HAP-1 (cell line): ENCODE measurements at places on chromosomes 2 and 18.

DNA sequence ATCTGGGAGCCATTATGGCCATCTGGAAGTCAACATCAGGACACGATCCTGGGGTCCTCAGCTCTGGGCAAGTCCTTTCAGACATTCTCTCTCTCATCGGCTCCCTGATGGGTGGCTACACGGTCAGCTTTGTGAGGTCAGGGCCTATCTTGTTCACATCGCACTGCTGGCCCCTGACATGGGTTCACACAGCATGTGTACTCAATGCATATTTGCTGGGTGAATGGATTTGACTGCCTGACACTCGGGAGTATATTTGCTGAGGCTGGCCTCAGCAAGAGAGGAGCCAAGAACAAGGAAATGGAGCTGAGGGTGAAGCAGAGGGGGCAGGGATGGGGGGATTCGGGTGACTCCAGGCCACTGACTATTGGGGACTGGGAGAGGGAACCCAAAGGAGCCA, 50.5 kb downstream of the SLC4A5 start:
- no peak for DNase-seq

DNA sequence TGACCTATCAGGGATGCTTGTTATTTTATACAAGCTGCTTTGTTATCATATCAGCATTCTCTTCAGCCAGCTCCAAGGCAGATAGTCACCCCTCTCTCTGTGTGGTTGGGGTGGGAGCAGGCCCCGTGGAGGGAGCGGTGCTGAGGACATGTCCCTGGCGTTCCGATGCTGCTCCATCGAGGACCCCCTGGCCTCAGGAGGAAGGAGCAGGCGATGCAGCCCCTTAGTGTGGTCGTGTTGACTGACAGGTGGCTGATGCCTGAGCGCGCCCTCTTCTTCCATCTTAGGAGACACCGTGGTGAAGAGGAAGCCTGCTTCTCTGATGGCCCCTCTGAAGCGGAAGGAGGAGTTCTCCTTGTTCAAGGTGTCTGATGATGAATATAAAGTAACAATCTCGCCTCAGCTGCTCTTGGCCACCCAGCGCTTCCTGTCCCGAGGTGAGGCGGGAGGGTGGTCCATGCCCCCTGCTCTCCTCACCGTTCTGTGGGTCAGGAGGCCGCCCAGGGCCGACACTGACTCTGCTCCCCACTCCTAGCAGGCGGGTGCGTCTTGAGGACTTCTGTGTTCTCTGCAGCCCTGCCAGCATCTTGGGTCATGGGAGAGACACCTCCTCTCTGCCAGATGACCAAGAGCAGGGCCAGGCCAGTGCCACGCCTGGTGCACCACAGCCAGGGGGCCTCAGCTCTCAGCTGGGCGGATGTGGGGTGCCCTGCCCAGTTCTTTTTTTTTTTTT, 10.6 kb downstream of the CNNM3 start:
- no peak for DNase-seq

DNA sequence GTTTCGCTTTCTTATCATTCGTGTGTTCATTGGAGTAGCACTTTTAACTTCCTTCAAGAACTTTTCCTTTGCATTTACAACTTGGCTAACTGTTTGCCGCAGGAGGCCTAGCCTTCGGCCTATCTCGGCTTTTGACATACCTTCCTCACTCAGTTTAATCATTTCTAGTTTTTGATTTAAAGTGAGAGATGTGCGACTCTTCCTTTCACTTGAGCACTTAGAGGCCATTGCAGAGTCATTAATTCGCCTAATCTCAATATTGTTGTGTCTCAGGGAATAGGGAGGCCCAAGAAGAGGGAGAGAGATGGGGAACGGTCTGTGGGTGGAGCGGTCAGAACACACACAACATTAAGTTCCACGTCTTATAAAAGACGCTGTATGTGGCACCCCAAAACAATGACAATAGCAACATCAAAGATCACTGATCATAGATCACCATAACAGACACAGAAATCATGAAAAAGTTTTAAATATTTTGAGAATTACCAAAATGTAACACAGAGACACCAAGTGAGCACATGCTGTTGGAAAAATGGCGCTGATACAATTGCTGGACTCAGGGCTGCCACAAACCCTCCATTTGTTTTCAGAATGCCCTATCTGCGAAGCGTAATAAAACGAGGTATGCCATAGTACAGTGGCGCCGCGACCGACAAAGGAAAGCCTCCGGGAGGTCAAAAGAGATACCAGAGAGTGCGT, 553 bp downstream of the TIGD1 start:
- DNase-seq, result no peak

- DNase-seq, result no peak
Measured at GRCh38 chr18:76958692-76959341, 136.5 kb downstream of the ZNF236 start.

DNA sequence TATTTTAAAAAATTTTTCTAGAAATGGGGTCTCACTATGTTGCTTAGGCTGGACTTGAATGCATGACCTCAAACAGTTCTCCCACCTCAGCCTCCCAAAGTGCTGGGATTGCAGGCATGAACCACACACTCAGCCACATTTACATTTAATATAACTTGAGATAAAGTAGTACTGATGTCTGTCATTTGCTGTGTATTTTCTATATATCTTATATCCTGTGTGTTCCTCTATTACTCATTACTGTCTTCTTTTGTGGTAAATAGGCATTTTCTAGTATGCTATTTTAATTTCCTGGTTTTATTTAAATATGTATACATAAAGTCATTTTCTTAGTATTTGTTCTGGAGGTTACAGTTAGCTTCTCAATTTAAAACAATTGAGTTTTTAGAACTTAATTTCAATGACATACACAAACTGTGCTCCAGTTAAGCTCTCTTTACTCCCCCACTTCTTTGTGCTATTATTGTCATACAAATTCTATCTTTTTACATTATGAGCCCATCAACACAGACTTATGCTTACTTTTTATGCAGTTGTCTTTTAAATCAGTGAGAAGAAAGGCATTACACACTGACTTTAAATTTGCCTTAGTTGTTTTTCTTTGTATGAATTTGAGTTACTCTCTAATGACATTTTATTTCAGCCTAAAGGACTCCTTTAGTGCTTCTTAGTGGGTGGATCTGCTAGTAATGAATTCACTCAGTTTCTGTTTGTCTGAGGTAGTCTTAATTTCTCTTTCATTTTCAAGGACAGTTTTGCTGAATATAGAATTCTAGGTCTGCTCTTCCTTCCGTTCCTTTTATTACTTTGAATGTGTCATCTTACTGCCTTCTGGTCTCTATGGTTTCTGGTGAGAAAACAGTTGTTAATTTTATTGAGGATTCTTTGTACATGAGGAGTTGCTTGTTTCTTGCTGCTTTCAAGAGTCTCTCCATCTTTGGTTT, 6.2 kb upstream of the INPP4A start:
- no peak for DNase-seq

DNA sequence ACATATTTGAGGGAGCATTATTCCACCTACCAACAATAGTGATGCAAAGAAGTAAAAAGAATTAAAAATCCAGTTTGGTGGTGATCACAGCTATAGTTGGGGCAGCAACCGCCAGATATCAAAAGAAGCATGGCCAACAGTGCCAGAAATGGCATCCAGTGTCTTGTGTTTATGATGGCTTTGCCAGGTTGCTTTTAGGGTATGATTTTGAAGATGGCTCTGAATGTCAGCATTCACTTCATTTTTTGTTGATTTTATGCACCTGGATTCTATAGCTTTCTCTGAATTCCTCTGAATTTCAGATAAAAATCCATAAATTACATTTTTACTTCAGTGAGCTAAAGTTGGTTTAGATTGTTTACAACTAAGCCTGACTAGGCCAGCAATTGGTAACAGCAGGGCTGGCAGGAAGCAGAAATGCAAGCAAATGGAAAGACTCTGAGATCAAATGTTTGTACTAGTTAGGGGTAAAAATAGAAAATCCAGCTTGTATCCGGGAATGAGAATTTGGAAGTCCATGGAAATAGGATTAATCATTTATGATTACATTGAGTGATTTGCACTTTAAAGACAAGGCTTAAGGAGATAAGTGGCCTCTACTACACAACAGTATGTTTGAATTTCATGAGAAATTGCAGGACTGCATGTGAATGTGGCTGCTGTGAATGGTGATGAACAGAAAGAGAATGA, 40.4 kb downstream of the COL3A1 start:
- DNase-seq, result no peak

DNA sequence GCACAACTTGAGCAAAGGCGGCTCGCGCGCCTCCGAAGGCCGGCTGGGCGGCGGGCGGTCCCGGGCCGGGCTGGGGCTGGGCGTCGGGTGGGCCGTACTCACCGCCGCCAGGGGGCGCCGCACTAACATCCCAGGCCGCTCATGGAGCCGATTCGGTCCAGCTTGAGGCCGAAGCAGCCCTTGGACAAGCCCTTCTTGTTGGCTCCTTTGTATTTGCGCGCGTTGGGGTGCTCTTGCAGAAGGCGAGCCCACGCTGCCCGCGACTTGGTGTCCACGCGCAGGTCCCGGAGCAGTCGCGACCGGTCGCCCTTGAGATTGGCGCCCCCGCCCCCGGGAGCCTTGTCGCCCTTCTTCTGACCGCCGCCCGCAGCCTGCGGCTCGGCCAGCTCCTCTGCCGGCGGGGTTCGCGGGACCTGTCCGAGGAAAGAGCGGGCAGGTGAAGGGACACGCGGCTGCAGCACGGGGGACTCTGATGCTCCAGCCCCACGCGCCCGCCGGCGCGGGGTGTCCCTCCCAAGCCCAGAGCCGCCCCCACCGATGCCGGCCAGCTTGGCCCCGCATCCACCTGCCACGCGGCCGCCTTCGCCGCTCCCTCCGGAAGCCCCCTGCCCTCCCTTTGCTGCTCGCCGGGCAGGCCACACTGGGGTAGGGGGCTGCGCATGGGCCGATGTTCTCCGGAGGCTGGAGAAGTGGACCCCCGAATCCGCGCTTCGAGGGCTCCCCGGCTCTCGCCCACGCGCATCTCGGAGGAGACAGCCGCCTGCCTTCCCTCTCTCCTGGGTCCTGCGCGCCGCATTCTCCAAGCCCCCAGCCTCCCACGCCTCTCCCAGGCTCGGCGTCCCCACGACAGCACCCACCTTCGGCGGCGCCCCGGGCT, 655 bp downstream of the NPPC start:
- peak; percentile 60 for DNase-seq

GRCh38 chr2:102060047-102060446, 68.3 kb downstream of the IL1R2 start:
- no peak for DNase-seq

- no peak for DNase-seq
Measured at GRCh38 chr2:42076357-42077225, 28.8 kb downstream of the PKDCC start.

DNA sequence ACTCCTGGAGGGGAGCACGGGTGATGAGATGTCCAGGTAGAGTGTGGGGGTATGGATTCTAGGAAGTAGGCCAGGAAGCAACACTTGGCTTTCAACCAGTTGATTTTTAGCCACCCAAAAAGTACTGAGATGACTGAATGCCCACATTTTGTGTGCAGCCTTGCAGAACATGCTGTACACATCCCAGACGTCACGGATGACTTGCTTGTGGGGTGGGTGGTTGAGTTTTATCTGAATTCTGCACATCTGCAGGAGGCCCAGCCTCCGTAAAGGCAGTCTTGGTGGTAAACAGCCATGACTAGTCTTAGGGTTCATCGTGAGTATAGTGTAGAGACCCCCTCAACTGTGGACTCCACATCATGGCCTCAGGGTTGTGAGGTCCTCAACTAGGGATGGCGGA, 53.3 kb upstream of the CCDC195 start:
- no peak for DNase-seq

DNA sequence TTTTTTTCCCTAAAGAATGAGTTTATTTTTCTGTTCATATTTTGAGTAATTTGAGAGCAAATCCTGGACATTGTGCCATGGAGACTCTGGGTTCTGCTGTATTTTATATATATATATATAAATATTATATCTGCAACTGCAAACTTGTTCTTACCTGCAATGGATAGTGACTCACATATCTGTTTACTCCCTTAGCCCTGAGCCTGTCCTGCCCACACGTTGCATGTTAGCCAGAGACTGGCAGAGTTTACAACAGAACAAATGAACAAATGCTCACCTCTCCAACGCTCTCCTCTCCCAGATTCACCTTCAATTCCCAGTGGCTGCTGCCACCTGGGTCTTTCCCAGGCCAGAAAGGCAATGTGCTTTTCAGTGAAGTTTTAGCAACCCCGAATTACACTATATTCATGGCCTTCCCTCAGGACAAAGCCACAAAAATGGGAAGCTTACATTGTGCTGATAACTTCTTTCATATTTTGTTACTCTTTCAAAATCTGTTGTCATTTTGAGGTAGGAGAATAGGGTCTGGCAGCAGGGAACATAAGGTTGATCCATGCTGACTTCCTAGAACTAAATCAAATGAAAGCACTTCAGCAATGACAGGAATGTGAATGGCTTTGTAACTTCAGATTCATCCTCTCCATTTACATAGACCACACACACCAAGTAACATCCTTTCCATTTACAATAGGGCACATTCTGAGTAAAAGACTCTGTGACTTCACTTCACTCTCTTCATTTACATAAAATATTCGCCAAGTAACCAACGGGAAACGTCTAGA, 105.4 kb upstream of the FAM110C start:
- DNase-seq, result no peak

- DNase-seq, result no peak
Measured at GRCh38 chr2:36380624-36381481, 25.3 kb downstream of the CRIM1 start.

GRCh38 chr2:179024445-179024844, 25.5 kb downstream of the CCDC141 start:
- no peak for DNase-seq

GRCh38 chr2:200863782-200864175, 679 bp downstream of the CLK1 start:
- peak; percentile 28 for DNase-seq

- no peak for DNase-seq
Measured at GRCh38 chr2:9238591-9239326, 32.1 kb downstream of the ASAP2 start.

- DNase-seq, result no peak
Measured at GRCh38 chr2:230865307-230865765, 594 bp downstream of the ITM2C start.

GRCh38 chr2:152078662-152079061, 20.2 kb downstream of the CACNB4 start:
- no peak for DNase-seq

DNA sequence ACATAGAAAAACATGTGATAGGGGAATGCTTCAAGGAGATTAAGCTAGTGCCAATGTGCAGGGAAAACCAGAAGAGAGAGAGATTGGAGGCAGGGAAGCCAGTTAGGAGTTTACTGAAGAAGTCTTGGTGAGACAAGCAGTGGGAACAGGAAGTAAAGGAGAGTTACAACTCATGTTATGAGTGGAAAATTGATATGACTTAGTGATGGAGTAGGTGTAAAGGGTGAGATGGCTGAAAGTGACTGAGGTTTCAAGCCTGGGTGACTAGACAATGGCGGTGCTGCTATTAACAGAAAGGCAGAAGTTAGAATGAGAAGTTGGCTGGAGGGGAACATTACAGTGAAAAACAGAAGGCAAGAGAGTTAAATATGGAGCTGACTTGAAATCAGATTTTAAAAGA, 16.5 kb downstream of the DOK1 start:
- no peak for DNase-seq

DNA sequence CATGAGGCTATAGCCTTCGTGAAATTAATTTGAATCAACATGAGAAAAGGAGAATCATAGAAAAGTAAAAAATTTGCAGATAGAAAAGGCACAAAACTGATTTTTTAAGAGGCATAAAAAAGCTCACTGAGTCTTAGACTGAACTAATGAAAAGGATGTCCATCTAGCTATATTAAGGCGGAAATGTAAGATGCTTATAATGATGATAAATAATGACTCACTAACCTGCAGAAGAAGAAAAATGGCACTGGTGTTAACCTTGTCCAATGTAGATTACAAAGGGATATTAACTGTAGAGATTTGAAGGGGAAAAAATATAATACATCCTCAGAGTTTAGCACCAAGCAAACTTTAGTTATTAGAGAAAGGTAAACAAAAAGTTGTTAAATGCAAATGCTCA, 1098.0 kb upstream of the DDX18 start:
- no peak for DNase-seq

- DNase-seq, result no peak
Measured at GRCh38 chr2:167607211-167607610, 640.2 kb downstream of the STK39 start.
